ENCODE measurements at places on chromosomes 11 and 22.
A peak's percentile ranks its signal among the peaks of the same experiment; 100 is the strongest.

- DNase-seq = peak; percentile 94
These were observed 174.1 kb downstream of the CSNK2A3 start for GRCh38 chr11:11178671-11179638.

DNA sequence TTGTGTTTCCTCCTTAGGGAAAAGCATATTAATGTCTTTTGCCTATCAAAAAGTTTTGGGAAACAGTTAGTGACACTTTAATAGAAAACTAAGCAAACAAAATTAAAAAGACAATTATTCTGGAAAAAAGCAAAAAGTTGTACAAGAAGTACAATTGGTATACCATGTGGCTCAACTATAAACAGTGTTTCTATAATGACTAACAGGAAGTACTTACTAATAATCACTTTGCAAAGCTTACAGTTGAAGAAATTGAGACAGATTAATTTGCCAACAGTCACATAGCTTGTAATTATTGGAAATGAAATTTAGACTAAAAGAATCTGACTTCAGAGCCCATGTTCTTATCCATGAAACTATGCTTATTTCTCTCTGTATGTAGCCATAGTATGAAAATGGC lies 24.7 kb downstream of the PPME1 start:
- DNase-seq = peak; percentile 17

DNA sequence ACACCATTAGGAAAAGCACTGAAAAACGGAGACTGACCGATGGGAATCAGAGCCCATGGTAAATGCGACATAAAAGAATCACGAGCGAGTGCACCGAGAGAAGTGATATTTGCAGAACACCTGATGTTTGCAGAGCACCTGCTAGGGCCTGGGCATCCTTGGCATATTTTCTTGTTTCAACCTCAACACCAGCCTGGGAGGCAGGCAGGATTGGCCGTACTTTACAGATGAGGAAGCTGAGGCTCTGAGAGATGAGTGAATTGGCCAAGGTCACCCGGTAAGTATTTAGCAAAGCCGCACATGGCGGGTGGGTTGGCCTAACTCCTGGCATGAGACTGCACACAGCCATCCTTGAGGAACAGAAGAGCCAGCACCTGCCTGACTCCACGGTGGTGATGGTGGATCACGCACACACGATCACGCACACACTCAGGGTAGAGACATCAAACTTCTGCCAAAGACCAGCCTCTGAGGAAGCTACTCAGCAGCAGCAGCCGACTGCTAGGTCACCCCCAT lies 21.6 kb upstream of the CHADL start:
- no peak for DNase-seq

DNA sequence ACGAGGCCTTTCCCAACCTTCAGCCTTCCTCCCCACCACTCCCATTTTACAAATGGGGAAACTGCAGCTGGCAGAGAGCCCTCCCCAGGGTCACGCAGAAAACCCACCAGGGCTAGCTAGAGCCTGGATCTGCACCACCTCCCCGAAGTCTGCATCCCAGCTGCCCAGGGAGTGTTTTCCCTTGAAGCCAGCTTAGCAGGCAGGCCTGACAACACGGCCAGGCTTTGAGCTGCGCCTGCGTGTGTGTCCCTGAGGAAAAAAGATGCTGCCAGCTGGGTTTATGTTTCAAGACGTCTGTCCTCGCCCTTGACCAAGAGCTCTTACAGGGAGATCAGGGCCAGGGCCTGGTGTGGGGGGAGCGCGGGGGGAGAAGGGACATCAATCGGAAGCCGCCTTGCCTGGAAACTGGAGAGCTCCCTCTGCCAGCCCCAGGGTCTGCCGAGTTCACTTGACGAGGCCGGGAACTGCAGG lies 20.3 kb downstream of the WNT11 start:
- no peak for DNase-seq

GRCh38 chr11:15685306-15685705 lies 570.6 kb downstream of the INSC start:
- DNase-seq = no peak

Data from fibroblast of skin of back (primary cell).